ENCODE measurements at places on chromosomes 4 and X.

DNA sequence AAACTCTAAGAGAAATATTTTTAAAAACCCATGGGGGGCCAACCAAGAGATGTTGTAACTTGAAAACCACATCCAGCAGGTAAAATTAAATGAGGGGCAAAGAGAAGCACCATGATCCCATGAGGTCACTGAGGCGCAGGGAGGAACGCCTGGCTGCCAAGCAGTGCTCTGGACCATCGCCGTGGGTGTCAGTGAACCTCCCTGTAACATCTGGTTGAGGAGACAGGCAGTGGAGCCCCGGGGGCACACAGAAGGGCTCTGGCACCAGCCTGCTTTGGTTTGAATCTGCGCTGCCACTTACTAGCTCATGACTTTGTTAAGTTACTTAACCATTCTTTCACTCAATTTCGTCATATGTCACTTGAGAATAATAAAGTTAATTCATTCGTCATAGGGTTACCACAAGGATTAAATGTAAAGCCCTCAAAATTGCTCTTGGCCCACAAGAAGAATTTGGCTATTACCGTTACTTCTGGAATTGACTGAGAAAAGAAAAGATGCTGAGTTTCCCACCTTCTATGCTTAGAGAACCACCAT is 41.6 kb upstream of the SLC25A4 start:
- no peak for DNase-seq

DNA sequence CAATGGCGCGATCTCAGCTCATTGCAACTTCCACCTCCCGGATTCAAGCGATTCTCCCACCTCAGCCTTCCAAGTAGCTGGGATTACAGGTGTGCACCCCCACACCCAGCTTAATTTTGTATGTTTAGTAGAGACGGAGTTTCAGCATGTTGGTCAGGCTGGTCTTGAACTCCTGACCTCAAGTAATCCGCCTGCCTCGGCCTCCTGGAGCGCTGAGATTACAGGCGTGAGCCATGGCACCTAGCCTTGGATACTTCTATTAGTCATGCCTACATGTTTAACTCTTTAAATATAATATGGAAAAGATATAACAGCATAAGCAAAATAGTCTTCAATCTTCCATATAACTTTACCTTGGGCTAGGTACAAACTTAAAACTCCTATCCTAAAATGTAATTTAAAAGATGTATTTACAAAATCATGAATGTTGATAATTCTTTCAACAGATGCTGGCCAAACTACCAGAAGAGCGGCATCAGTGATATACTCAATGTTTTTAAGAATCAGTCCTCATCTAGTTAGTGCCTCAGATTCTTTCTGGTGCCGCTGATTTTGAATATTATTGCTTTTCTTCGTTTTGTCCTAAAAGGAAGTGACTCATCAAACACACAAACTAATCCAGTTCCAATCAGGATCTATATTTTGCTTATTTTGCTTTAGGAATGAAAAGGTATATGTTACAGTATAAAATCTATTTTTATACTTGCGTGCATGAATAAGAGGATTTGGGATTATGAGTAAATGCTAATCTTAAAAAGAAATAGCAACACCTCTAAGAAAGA is 23.7 kb downstream of the FAM241A start:
- DNase-seq = no peak

DNA sequence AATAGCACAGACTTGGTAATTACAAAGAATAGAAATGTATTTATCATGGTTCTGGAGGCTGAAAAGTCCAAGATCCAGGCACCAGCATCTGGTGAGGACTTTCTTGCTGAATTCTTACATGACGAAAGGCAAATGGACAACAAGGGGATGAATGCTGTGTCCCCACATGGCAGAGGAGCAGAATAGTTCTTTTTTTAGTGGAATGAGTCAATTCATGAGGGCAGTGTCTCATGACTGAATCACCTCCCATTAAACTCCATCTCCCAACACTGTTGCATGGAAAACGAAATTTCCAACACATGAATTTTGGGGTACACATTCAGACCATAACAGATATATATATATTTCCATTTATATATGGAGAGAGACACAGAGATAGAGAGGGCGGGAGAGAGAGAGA is 628.3 kb downstream of the TRIML1 start:
- DNase-seq = no peak

DNA sequence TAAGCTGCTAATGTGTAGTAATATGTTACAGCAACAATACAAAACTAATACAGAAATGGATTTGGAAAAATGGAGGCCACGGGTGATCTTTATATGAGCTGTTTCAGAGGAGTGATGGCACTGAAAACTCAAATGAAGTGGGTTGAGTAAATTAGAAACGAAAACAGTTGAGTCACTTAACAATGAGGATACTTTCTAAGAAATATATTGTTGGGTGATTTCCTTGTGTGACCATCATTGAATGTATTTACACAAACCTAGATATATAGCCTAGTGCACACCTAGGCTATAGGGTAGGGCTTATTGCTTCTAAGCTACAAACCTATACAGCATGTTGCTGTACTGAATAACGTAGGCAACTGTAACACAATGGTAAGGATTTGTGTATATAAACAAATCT is 30.5 kb upstream of the DHX15 start:
- no peak for DNase-seq

- no peak for DNase-seq
These were observed 28.7 kb downstream of the SLC25A43 start for GRCh38 chrX:119427795-119428185.

- DNase-seq = no peak
These were observed 254.7 kb downstream of the AFF2 start for GRCh38 chrX:148755111-148755510.

- DNase-seq = no peak
These were observed 43.7 kb downstream of the TASL start for GRCh38 chrX:30533835-30534234.

DNA sequence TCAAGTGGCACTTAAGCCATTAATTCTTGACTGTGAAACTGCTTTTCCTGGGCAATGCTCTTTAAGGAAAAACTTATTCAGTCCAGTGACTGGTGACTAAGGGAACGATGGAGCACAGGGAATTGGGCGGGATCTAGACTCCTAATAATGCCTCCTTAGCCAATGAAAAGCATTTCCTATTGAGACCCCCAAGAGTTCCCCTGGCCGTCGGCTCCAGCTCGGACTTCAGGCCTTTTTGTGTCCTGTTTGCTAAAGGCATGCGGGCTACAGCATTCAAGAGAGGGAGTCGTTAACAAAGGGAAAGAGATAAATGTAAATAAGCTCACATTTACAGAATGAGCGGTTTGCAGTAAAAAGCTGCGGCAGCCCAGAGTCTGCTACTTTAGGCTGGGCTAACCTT is at the start of gene LPAR4:
TSS of gene LPAR4 (plus strand) at position 232 of the 400 bp plus-strand sequence. CDS start 7,150 bp downstream, outside the sequence.
- no peak for DNase-seq

DNA sequence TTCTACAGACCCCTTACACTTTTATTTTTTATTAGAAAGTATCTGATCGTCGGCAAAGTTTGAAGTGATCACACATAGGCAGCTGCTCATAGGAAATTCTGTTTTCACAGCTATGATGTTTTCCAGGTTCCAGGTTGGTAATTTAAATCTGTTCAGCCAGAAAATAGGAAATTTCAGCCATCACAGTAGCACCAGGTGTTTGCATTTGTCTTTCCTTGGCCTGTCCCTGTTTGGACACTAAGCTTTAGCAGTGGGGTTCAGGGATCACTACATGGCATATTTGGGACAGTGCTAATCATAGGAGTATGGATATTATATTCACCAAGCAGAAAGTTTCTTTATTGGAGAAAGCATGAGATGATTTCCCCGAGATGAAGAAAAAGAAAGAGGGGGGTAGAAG is 92.9 kb downstream of the ANK2 start:
- DNase-seq = no peak

DNA sequence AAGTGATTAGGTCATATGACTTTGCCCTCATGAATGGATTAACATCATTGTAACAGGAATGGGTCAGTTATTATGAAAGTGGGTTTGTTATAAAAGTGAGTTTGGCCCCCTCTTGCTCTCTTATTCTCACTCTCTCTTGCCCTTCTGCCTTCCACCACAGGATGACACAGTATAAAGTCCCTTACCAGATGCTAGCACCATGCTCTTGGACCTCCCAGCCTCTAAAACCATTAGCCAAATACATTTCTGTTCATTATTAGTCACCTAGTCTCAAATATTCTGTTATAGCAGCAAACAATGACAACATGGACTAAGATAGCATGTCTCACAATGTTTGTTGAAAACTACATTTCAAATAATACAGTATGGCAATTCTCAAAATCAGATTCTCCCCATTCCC is 59.7 kb downstream of the RWDD4 start:
- no peak for DNase-seq

- DNase-seq = no peak
These were observed 74.4 kb upstream of the NAP1L2 start for GRCh38 chrX:73289039-73289438.

- DNase-seq = no peak
These were observed 36.9 kb downstream of the SORBS2 start for GRCh38 chr4:185774845-185775680.

- DNase-seq = no peak
These were observed 147.9 kb downstream of the HS6ST2 start for GRCh38 chrX:132810488-132810887.

Measured in activated CD4-positive, alpha-beta T cell treated with anti-CD3 and anti-CD28 coated beads, Interleukin-2, amount 50 U/mL, for 4 hours (primary cell).